ENCODE measurements at places on chromosomes 3 and 15.
A peak's percentile ranks its signal among the peaks of the same experiment; 100 is the strongest.

DNA sequence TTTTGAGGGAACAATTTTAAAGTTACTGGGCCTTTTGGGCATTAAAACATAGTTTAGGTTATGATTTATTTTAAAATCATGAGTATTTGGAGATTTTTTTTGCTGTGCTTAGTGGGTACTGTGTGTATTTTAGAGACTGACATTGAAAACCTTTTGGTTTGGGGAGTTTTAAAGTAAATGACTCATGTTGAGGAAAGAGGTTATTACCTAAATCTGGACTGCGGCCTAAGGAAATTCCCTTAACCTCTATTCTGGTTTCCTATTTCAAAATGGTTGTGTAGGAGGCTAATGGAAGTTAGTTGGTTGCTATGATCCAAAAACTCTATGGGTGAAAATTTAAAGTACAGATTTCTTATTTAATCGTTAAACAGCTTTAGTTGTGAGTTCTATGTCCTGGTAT lies 57.3 kb upstream of the DPH6 start:
- no peak for DNase-seq
- H3K27ac ChIP-seq, result no peak overlapping the region
- H3K27me3 ChIP-seq, result no peaks in the 10 kb centered on the region
- H3K4me1 ChIP-seq, result no peaks in the 10 kb centered on the region
- no peaks in the 10 kb centered on the region for H3K36me3 ChIP-seq
- no peak overlapping the region for H3K4me3 ChIP-seq

DNA sequence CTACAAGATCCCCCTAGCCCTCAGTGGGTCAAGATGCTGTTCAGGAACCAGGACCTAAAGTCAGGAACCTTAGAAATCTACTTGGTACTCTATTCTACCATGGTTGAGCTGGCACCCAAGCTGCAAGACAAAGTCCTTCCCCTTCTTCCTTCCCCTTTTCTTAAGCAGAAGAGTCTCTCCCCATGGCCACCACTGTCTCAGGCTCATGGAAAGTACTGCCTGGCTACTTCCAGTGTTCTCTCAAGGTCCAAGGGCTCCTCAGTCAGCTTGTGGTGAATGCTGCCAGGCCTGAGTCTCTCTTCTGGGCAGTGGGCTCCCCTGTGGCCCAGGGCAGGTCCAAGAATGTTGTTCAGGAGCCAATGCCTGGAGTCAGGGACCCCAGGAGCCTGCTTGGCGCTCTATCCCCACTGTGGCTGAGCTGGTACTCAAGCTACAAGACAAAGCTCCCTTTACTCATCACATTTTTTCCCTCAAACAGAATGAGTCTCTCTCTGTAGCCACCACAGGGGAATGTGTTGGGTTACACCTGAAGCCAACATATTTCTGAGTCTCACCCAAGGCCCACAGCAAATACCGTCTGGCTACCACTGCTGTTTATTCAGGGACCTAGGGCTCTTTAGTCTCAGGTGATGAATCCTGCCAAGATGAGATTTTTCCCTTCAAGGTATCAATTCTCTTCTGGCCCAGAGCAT lies 18.1 kb upstream of the SLC27A2 start:
- peaks cover 10% of the 10 kb centered on the region for H3K4me1 ChIP-seq
- no peak overlapping the region for H3K4me3 ChIP-seq
- H3K36me3 ChIP-seq, result no peaks in the 10 kb centered on the region
- H3K27me3 ChIP-seq, result no peaks in the 10 kb centered on the region

DNA sequence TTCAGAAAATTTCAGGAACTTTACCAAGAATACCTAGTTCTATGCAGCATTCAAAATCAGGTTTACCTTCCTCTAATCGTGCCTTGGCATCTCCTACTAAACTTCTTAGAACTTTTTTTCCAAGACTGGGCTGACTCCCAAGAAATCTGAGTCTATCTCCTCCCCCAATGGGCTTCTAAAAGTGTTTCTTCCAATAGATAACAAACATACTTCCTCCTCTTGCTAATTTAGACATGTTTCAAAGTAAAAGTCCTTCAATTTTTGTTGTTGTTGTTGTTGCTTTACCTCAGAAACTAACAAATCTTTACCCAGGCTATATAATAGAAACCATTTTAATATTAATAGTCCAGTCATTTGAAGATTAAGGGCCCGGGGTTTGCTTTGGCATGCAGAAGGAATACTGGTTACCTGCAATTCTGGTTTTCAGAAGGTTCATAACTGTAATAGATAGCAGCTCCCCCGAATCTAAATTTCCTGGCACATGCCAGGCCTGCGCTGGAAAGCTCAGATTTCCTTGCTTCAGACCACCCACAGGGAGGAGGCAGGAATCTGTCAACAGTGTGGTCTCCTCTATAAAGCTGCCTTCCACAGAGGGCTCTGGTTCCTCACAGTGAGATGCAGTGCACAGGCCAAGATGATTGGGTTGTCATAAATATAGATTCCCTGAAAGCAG lies 188.7 kb downstream of the THRB start:
- no peaks in the 10 kb centered on the region for H3K4me1 ChIP-seq
- no peak overlapping the region for H3K27ac ChIP-seq
- H3K4me3 ChIP-seq, result no peak overlapping the region
- H3K36me3 ChIP-seq, result no peaks in the 10 kb centered on the region
- no peaks in the 10 kb centered on the region for H3K27me3 ChIP-seq

DNA sequence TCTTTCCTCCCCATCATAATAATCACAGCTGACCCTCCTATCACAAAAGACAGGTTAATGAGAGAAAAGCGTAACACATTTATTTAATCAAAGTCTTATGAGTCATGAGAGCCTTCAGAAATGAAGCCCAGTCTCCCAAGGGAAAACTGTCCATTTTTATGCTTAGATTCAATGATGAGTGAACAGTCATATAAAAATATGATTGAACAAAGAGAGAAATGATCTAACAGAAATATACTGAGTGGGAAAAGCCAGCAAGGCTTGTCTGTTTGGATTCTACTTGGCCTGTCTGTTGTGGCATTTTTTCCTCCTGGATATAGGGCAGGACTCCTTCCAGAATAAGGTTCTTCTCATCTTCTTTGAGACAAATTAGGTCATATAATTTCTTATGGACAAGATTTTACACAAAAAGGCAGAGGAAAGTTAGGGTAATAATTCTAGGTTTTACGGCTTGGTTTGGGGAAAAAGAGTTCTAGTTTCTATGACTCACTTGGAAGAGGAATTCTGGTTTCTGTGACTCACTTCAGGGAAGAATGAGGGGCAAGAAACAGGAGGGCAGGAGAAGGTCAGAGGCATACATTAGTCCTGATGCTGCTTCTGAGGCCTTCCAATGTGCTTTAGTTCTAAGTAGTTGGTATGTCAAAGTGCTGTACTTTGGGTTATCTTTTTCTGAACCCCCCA lies 534.2 kb downstream of the ZIC1 start:
- peak; percentile 47 for DNase-seq
- H3K4me1 ChIP-seq, result peaks cover 11% of the 10 kb centered on the region
- peak overlapping the region; percentile 60 for H3K27ac ChIP-seq
- no peak overlapping the region for H3K4me3 ChIP-seq
- H3K27me3 ChIP-seq, result no peaks in the 10 kb centered on the region

DNA sequence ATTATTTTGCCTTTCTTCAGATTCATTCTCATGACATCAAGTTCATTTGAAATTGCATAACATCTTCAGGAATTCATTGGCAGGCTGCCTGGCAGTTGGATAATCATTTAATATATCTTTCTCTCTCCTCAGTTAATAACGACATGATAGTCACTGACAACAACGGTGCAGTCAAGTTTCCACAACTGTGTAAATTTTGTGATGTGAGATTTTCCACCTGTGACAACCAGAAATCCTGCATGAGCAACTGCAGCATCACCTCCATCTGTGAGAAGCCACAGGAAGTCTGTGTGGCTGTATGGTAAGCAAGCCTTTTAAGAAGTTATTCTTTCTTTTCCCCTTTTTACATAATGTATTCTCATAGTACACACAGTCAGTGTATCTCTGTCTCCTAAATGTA lies 38.2 kb downstream of the TGFBR2 start:
- peaks cover 29% of the 10 kb centered on the region for H3K36me3 ChIP-seq
- no peaks in the 10 kb centered on the region for H3K4me1 ChIP-seq
- H3K27ac ChIP-seq, result no peak overlapping the region
- H3K4me3 ChIP-seq, result no peak overlapping the region
- no peaks in the 10 kb centered on the region for H3K27me3 ChIP-seq

- no peak for DNase-seq
- H3K27me3 ChIP-seq, result no peaks in the 10 kb centered on the region
- H3K4me3 ChIP-seq, result no peak overlapping the region
- no peaks in the 10 kb centered on the region for H3K36me3 ChIP-seq
- H3K27ac ChIP-seq, result no peak overlapping the region
- H3K4me1 ChIP-seq, result no peaks in the 10 kb centered on the region
Measured at GRCh38 chr15:89642106-89642505, 13.2 kb downstream of the KIF7 start.

GRCh38 chr3:151133175-151133574 lies 47.7 kb downstream of the MED12L start:
- H3K27me3 ChIP-seq, result no peaks in the 10 kb centered on the region
- no peak overlapping the region for H3K4me3 ChIP-seq
- no peak overlapping the region for H3K27ac ChIP-seq
- H3K36me3 ChIP-seq, result no peaks in the 10 kb centered on the region
- no peak for DNase-seq

DNA sequence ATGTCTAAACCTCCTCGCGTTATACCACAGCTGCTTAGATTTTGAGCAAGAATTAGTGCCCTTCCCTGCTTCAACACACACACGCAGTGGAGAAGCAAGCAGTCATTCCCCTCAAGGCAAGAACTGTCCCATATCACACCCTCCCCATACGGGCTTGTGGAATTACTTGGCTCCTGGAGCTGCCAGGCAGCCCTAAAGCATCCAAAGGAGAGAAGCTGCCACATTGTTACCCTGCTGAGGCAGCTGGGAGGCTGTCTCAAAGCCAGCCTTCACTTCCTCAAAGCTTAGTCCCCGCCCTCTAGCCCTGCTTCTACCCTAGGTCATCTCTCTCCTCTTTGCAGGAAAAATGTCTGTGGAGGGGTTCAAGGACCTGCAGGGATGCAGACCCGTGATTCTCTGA lies 153.4 kb downstream of the RORA start:
- H3K4me3 ChIP-seq, result no peak overlapping the region
- H3K4me1 ChIP-seq, result no peaks in the 10 kb centered on the region
- no peak for DNase-seq
- no peak overlapping the region for H3K27ac ChIP-seq

DNA sequence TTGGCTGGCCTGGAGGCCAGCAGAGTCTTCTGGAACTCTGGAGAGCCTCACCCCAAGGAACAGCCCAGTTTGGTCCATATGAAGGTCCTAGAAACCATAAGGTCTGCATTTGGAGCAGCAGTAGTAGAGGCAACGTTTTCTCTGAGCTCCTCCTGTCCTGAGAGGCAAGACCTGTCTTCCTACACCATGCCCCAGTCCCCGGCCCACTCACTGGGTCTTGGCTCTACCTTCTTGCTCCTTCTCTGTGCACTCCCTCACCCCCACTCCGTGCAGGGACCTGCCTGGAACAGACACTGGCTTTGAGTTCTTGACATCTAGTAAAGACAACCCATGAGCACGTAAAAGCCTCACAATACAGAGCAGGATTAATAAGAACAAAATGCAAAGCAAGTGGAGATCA lies 76.6 kb downstream of the CHRD start:
- no peaks in the 10 kb centered on the region for H3K36me3 ChIP-seq
- H3K4me1 ChIP-seq, result peaks cover 14% of the 10 kb centered on the region
- no peaks in the 10 kb centered on the region for H3K27me3 ChIP-seq
